Hematopoietic multipotent progenitor cell (in vitro differentiated cells): ENCODE measurements at places on chromosomes 5 and 9.

DNA sequence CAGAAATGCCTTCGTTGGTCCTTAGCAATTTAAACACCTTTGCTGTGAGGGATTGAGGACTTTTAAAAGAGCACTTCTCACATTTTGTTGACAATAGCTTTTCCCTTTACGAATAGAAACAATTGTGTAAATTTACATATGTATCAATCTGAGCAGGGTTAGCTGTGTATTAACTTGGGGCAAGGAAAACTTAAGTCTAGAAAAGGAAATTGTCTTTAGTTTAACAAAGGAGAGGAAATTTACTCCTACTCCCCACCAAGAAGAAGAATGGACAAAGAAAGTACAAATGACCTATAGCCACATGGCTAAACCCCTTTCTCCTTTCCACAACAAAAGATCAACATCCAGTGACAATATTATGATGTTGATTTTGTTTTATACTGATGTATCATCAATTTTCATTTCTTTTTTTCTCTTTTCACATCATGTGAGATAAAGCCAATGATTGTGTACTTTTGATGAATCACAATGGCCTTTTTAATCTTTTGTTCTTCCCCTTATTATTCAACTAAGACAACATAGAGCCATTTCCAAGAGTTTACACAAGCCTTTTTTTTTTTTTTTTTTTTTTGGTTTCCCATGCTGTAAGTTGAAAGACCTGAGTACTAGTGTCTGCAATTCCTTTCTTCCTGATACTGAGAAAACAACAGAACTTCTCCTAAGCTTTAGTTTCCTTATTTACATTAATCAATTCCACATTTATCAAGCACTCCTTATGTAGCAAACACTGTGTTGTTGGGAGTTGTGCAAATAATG, 19.0 kb downstream of the FOXB2 start:
- DNase-seq: no peak

DNA sequence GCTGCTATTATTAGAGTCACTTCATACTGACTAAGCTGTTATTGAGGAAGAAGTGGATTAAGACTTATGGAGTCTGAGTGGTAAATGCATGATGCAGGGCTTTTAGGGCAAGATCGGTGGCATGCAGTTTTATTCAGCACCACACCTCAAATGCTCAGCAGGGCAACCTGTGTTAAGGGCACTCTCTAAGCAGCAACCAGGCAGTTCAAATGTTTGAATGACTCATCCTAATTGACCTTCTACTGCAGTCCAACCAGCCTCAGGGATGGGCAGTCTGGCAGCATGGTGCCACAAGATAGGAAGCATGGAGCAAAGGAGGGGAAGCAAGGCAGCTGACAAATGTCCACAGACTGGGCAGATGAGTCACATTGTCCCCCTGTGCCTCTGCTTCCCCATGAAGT, 80.2 kb upstream of the MIER3 start:
- no peak for DNase-seq

GRCh38 chr9:19186232-19186631, 44.3 kb upstream of the DENND4C start:
- DNase-seq: no peak

- DNase-seq: no peak
These were observed 33.1 kb downstream of the GTF3C4 start for GRCh38 chr9:132703336-132703735.

DNA sequence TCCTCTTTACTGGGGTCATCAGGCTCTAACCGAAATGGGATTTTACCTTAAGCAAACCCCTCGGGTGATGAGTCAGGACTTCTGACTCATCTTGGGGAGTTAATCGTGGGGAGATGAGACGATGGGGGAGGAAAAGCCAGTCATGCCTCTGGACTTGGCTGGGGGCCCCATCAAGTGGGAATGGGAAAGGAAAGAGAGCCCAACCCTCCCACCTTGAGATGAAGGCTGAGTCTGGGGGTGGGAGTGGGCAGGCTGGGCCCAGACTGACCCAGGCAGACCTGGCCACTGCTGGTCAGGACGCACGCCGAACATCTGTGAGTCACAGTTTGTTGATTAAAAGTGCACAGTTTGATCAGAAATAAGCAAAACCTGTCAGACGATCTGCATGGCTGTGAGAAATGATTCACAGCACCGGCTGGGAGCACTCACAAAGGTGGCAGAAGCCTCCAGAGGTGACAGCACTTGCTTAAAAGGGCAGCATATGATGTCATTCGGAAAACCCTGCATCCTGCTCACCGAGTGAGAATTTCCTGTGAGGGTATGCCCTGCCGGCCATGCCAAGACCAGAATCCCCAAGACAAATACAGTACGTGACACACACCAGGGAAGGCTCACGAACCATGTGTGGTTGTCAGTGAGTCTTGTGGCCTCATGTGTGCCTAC, 50.0 kb upstream of the SLC25A51 start:
- DNase-seq: no peak

- no peak for DNase-seq
These were observed 364.1 kb upstream of the RORB start for GRCh38 chr9:74132986-74133385.

DNA sequence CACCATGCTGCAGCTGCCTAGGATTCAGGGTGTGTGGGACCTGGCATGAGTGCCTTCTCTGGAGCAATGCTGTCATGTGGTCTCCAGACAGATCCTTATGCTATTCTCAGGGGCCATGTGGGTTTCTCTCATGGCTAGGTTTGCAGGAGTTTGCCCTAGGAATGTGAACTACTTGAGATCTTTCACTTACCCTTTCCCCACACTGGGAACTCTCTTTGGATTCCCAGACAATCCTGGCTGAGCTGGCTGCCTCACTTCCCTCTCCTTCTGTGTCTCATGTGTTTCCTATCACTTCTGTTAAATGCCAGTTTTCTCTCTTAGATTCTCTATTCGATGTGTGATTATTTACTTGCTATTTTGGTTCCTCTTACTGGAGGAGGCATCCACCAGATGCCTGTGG, 270.2 kb upstream of the RASA1 start:
- DNase-seq: no peak

GRCh38 chr9:125444166-125444565, 182.5 kb downstream of the GAPVD1 start:
- DNase-seq: no peak

DNA sequence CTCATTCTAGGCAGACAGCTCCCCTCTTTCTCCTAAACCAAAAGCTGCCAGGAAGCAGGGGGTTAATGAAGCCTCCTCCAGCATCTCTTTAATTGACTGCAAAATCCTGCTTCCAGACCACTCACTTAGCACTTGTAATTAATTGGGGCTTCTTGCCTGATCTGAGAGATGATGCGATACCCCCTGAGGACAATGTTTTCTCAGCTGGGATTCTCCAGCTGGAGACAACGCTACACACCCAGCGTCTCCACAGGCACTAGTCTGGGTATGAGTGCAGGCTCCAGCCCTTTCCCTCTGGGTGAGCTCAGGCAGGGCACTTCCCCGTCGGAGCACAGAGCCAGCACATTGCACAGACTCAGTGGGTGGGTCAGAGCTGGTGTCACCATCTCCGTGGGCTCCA, 16.1 kb downstream of the CPLX2 start:
- DNase-seq: no peak

DNA sequence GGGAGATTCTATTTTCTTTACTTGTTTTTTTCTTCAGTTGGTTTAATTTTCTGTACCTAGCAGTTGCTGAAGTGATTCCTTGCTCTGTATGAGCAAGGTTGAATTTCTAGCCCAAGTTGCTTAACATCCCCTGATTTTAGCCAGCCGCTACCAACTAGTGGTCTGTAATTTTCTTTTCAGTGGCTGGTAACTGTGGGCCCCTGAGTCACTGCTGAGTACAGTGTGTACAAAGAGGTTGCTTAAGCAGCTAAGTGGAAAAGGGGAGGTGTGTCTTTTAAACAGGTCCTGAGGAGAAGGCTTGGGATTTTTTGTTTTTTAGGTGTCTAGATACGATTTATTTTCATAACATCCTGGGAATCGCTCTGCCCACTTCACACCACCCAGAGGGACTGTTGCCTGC, 254.7 kb downstream of the NR3C1 start:
- DNase-seq: no peak

DNA sequence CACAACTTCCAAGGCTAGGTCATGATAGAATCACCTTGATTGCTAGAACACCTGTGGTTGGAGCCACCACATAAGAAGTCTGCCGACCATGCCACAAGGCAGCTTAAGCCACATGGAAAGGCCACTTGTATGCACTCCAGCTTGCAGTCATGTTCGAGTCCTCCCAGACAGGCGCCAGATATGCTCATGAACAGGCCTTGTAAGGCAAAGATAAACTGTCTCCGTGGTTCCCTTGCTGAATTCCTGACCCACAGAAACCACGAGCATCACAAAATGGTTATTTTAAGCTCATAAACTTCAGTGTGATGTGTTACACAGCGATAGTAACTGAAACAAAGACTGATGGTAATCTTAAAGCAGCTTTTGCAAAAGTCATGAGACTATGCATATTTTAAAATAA, 188.4 kb upstream of the DAPK1 start:
- DNase-seq: no peak

- no peak for DNase-seq
These were observed 220.0 kb downstream of the GABBR2 start for GRCh38 chr9:98488571-98489312.

GRCh38 chr5:71744009-71744790, 25.1 kb downstream of the CARTPT start:
- no peak for DNase-seq
